ENCODE measurements at places on chromosomes 2 and 18.

DNA sequence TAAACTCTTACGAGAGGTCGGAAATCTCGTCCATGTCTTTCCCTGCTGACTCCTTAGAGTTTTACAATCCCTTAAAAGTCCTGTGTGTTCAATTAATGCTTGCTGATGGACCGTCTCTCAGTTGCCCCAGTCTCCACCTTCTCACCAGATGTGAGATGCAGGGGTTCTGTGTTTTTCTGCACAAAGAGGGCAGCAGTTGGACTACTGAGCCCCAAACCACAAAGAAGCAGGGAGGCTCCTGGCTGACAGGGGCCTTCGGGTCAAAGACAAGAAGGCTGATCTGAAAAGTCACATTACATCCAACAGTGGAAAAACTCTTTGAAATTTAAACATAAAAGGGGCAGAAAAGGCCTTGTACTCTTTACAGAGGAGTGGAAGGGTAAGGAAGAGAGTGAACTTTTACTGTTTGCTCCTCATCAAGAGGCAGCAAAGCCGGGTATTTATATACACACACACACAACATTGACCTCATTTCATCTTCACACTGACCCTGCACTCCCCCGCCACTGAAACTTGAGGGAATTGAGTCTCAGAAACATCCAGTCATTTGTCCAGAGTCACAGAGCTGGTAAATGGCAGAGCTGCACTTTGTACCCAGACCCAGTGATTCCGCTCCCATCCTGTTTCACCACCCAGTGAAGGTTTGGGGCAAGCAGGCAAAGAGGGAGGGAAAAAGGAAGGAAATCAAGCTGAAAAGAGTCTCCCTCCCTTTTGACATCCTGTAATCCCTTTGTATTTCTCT lies 23.7 kb downstream of the MRPL33 start:
- no peak for DNase-seq

- DNase-seq, result no peak
Measured at GRCh38 chr2:75047189-75047991, 88.9 kb downstream of the POLE4 start.

DNA sequence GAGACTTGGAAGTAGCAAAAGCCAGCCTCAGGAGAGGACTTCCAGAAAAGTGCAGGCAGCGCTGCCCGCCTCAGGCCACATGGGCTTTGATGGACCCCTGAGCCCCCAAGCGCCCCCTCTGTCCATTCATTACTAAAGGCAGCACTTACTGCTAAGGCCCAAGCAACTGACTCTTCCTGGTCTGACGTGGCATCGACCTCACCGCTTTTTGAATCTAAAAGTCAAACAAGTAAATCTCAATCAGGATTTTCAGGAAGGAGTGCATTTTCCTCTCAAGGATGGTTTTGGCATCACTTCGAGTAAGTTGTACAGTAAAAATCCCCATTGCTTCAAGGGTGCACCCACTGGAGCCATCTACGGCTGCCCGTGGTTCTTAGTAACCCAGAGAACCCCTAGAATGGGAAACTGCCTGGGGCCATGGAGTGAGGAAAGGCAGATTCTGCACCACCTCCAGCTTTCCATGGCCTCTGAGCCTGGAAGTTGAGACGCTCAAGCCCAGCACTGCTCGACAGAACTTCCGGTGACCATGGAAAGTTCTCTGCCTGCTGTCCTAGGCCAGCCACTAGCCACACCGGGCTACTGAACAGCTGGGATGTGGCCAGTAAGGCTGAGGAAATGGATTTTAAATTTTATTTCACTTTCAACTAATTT lies 7.0 kb downstream of the HJURP start:
- no peak for DNase-seq

- DNase-seq, result no peak
Measured at GRCh38 chr2:85504778-85505261, 34.1 kb upstream of the MAT2A start.

DNA sequence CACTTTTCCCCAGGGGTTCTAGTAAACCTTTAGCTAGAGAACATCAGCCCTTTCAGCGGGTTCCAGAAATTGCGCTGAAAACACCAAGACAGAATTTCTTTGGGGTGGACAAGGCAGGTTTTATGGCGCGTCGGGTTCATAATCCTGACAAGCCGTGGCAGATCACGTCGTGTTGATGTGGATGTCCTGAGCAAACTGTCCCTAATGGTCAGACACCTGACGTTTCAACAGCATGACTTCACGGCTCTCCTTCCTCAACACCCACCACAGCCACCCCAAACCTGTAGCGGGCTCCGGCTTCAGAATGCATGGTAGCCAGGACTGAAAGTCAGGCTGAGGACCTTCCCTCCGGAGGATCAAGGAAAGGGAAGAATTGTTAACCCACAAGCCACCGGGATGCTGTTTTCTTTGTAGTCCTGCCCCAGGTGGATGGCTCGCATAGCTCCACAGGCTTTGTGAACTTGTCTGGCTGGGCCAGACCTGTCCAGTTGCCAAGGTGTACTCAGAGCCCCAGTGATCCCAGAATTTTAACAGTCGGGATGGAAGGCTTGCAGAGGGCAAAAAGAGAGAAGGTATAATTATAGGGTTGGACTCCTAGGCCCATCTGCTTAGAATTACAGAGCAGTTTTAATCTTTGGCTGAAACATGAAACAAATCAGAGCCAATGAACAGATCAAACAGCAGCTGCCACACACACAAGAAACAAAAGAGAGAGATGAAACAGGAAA lies 1.5 kb downstream of the APCDD1 start:
- no peak for DNase-seq

- DNase-seq, result no peak
Measured at GRCh38 chr2:99725820-99726219, 236.0 kb upstream of the REV1 start.

DNA sequence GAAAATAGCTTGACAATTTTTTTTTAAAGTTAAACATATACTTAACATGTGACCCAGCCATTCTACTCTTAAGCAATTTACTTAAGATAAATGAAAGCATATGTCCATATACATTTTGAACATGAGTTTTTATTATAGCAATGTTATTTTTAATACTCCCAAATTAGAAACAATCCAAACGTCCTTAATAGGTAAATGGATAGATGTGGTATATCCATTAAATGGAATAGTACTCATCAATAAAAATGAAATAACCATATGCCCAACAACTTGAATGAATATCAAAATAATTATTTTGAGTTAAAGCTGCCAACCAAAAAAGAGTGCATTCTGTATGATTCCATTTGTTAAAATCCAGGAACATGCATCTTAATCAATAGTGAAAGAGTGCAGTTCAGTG lies 29.1 kb downstream of the NCOA1 start:
- DNase-seq, result no peak

DNA sequence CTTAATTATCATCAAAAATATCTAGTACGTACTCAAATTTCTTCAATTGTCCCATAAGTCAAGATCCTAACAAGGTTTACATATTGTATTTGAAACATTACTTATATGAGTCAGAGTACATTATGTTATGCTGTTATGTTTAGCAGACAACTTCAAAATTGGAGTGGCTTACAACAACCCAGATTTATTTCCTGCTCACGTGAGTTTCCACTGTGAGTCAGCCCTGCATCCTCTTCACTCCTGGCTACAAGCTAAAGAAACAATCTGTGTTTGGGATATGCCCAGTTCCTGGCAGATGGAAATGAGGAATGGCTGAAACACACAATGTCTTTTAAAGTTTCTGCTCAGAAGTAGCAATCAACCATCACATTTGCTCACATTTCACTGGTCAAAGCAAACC lies 31.5 kb upstream of the TANC1 start:
- no peak for DNase-seq

DNA sequence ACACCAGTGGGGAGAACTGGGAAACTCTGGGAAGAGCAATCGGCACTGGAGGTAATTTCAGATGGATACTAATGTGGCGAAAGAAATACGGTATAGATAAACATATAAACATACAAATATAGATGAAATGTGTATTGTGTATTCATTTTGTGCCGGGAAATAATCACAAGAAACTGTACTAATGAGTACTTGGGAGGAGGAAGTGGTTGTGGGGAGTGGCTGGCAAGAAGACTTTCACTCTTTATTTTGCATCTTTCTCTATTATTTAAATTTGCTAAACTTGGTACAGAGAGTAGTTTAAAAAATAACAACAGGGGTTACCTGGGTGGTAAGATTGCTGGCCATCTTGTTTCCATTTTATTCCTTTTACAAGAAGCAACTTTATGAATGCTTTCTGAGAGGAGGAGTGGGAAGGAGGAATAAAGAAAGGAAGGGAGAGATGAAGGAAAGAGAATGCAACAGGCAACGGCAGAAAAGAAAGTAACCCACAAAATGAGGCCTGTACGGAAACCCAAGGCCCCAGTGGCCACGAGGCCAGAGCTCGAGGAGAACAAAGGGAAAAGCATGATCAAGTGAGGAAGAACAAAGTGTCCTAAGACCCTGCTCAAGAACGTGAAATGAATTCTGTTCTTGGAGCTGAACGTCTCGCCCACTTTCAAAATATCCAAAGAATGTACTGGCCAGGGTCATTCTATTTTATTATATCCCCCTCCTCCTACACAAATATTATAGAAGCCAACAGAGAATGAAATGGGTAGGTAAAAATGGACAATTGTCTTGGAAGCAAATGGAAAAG lies 45.2 kb downstream of the FAM178B start:
- DNase-seq, result no peak

DNA sequence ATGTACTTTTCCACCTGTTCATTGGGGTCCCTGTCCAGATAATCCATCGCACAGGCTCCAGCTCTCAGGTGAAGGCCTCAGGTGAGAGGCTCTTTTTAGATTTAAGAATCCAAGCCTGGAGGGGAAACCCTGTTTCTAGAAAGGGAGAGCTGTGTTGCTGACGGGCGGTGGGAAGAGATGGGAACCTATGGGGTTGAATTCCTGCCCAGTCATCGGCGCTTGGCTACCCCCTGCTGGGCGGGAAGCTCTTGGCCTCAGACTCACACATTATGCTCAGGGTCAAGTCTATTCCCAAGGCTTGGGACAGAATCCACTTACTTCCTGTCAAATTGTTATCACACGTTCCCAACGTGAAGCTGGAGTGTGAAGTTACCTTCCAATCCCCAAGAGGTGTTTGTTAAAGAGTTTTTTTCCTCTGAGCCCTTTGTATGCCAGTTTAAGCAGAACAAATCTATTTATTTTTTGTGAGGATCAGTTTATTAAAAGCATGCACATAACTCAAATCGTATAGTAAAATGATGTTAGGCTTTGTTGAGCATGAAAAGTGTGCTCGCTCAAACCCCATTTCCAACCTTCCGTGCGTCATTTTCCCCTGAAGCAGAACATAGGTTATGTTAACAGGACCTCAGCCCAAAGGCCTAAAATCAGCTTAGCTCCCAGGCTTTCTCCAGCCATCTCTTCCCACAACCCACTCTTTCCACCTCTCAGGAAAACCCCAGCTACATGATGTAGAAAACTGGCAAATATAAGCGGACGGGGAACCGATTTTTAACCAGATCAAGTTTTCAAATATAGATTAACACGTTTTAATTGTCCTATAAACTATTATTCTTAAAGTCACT lies 181.7 kb upstream of the ETAA1 start:
- DNase-seq, result no peak

- no peak for DNase-seq
Measured at GRCh38 chr2:65607662-65608305, 175.4 kb upstream of the SPRED2 start.

DNA sequence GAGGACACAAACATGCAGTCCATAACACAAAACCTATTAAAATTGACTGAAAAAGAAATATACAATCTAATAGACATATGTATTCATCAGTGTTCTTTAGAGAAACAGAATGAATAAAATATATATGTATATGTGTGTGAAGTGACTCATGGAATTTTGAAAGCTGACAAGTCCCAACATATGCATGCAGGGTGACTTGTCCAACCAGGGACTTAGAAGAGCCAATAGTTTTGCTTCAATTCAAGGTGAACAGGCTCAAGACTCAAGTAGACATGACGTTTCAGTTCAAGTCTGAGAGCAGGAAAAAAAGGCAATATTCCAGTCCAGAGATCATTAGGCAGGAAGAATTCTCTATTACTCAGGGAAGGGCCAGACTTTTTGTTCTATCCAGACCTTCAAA lies 271.2 kb upstream of the SETBP1 start:
- DNase-seq, result no peak

GRCh38 chr2:47257946-47258348 lies 102.8 kb upstream of the STPG4 start:
- DNase-seq, result no peak

- no peak for DNase-seq
Measured at GRCh38 chr2:200179151-200179550, 127.3 kb upstream of the SPATS2L start.

GRCh38 chr2:179787601-179788000 lies 73.8 kb downstream of the ZNF385B start:
- DNase-seq, result no peak

- no peak for DNase-seq
Measured at GRCh38 chr2:54247115-54247514, 8.9 kb downstream of the TSPYL6 start.

GRCh38 chr18:10995550-10995949 lies 153.8 kb downstream of the PIEZO2 start:
- DNase-seq, result no peak

DNA sequence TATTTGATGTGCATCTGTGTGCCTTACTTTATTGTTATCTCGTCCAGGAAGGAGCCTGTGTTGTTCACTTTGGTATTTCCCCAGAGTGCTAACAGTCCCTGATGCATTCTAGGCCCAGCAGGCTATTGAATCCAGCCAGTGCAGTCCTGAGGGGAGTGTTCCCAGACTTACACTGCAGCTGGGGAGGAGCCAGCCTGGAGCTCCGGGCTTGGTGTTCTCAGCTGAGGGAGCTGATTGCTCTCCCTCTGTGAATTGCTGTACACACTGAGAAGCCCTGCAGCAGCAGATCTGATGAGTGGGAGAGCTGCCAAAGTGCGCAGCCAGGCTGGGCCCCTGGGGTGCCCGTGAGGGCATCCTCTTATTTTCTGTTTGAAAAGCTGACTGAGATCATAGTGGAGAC lies 159.2 kb downstream of the GALNT3 start:
- DNase-seq, result no peak

- DNase-seq, result no peak
Measured at GRCh38 chr18:51480407-51481261, 283.2 kb upstream of the MEX3C start.

DNA sequence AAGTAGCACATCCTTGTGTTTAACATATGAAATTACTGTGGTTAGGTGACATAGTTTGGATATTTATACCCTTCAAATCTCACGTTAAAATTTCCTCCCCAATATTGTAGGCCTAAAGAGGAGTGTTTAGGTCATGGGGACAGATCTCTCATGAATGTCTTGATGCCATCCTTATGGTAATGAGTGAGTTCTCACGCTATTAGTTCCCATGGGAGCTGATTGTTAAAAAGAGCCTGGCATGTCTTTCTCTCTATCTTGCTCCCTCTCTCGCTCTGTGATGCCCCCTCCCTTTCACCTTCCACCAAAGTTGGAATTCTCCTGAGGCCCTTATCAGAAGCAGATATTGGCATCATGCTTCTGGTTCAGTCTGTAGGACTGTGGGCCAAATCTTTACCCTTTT lies 660.1 kb downstream of the ADCYAP1 start:
- DNase-seq, result no peak
